ENCODE measurements at places on chromosomes 11 and 22. TPM values are rescaled to one million over a fixed set of nuclear protein-coding genes. Genes with fewer than 3 reads are reported as not detected.
A peak's percentile ranks its signal among the peaks of the same experiment; 100 is the strongest.

FAM181B gene
- total RNA-seq, result not detected

LRRC75B gene
- 4.3 TPM for total RNA-seq

OR52I2 gene
- total RNA-seq, result not detected

ASCL2 gene
- not detected for total RNA-seq

DNA sequence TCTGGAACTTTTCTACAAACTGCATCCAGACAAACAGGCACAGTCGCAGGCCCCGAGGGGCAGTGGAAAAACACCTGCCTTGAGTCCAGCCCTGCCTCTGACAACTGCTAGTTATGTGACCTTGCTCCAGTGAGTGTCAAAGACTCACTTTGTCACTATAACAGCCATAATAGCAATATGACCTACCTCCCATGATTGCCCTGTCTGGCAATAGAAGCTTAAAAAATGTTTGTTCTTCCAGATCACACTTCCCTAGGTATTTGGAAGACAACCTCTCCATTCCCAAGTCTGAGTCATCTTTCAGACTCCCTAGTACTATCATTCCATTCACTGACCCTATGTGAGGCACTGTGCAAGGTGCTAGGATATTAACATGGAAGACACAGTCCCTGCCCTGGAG, 74.5 kb downstream of the RPL27A start:
- DNase-seq, result no peak

- no peak for DNase-seq
These were observed 80.6 kb downstream of the CELSR1 start for GRCh38 chr22:46456818-46457163.

GRCh38 chr11:102347462-102348370, 702 bp downstream of the BIRC2 start:
- DNase-seq, result no peak

GRCh38 chr11:109775686-109776085, 317.5 kb upstream of the ZC3H12C start:
- no peak for DNase-seq

GRCh38 chr11:126534141-126534805, 178.8 kb downstream of the ST3GAL4 start:
- DNase-seq, result no peak

- no peak for DNase-seq
These were observed at the start of gene MPPED2 for GRCh38 chr11:30586251-30587144. TSS of gene MPPED2 (minus strand) at chr11:30586353. CDS start at chr11:30580373, 5,980 bp downstream.

GRCh38 chr11:32090545-32091370, at the start of gene RCN1:
TSS of gene RCN1 (plus strand) at chr11:32091074. CDS start at chr11:32091197, 123 bp downstream.
- peak; percentile 34 for DNase-seq

Data from NCI-H460 (cell line).